CD4-positive, alpha-beta memory T cell (primary cell): ENCODE measurements at places on chromosomes 6 and 20.

GRCh38 chr6:27768556-27768955 is 143.6 kb downstream of the OR2B2 start:
- H3K36me3 ChIP-seq = no peaks in the 10 kb centered on the region
- no peak overlapping the region for H3K27ac ChIP-seq
- H3K27me3 ChIP-seq = no peaks in the 10 kb centered on the region
- DNase-seq = no peak
- H3K4me1 ChIP-seq = peaks cover 11% of the 10 kb centered on the region
- H3K4me3 ChIP-seq = no peak overlapping the region

DNA sequence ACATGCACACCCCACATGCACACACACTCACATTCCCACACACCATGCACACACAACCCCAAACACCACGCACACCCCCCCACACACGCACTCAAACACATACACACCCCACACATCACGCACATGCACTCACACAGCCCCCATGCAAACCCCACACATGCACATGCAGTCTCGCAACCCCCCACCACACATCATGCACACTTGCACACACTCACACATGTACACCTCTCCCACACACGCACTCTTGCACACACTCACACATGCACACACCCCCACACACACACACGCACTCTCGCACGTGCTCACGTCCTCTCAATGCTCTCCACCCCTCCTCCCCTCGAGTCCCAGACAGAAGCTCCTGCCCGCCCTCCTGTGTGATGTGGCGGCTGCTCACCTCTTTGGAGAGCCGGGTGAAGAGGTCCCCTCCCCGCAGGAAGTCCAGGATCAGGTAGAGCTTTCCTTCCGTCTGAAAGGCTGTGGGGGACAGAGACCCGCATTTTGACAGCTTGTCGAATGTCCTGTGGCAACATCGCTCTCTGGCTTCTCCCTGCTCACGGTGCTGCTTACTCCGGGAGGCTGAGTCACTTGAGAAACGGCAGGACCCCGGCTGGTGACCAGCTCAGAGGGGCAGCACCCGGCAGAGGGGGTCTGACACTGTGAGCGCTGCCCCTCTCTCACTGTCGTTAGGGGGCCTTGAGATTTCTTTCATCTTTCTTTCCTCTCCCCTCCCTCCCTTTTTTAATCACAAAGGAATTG is 78.5 kb downstream of the RAMACL start:
- peaks cover 8% of the 10 kb centered on the region for H3K4me1 ChIP-seq
- no peaks in the 10 kb centered on the region for H3K36me3 ChIP-seq
- H3K27ac ChIP-seq = no peak overlapping the region
- H3K27me3 ChIP-seq = no peaks in the 10 kb centered on the region

GRCh38 chr6:115668781-115669180 is 391.9 kb downstream of the FRK start:
- H3K4me1 ChIP-seq = no peaks in the 10 kb centered on the region
- no peak for DNase-seq
- H3K36me3 ChIP-seq = no peaks in the 10 kb centered on the region

DNA sequence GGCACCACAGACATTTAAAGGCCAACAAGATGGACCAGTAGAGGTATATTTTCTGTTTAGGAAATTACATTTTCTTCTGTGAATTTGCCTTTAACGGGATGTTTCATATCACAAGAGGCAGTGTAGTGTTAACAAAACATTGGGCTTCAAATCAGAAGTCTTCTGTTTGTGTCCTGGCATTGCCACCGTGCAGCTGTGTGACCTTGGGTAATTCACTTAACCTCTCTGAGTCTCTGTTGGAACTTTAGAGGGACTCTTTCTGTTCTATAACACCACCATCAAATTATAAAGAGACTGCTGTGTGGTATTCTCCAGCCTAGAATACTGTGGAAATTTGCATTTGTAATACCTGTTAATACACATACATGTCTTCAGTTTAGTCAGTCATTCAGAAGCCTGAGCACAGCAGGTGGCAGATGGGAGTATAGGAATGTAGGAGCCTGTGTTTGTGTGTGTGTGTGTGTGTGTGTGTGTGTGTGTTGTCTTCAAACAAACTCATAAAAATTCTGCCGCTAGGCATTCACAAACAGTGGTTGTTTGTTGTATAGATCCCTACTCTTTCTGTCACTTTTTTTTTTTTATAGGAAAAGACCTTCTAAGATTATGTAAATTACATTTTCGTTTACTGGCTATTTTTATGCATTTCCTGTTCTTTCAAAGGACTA is 22.6 kb downstream of the UST start:
- peaks cover 40% of the 10 kb centered on the region for H3K4me1 ChIP-seq
- H3K27me3 ChIP-seq = no peaks in the 10 kb centered on the region
- no peak overlapping the region for H3K4me3 ChIP-seq
- H3K27ac ChIP-seq = no peak overlapping the region

GRCh38 chr6:155187106-155187505 is 76.7 kb upstream of the CLDN20 start:
- no peaks in the 10 kb centered on the region for H3K27me3 ChIP-seq
- H3K27ac ChIP-seq = no peak overlapping the region
- no peaks in the 10 kb centered on the region for H3K36me3 ChIP-seq
- DNase-seq = no peak

DNA sequence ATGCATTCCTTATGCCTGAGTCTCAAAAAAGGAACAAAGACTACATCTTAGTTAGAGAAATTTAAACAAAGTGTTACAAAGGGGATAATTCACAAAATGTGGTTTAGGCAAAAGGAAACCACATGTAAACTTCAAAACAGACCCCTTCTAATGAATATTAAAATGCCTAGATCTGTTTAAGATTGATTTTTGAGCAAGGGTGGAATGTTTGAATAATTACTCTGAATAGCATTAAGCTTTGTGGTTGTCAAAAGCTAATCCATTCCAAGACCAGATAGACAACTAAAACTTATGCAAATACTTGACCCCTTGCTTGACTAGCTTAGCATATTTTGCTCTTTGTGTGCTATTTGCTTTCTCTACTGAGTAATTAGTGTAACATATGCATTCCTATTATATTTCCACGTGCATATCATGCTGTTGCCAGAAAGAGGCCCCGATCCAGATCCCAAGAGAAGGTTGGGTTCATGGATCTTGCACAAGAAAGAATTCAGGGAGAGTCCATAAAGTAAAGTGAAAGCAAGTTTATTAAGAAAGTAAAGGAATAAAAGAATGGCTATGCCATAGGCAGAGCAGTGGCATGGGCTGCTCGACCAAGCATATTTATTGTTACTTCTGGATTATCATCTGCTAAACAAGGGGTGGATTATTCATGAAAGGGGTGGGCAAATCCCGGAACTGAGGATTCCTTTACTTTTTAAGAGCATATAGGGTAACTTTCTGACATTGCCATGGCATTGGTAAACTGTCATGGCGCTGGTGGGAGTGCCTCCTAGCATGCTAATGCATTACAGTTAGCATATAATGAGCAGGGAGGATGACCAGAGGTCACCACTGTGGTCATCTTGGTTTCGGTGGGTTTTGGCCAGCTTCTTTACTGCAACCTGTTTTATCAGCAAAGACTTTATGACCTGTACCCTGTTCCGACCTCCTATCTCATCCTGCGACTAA is 1193.4 kb upstream of the EYS start:
- H3K4me3 ChIP-seq = no peak overlapping the region
- no peaks in the 10 kb centered on the region for H3K27me3 ChIP-seq
- no peaks in the 10 kb centered on the region for H3K4me1 ChIP-seq
- H3K27ac ChIP-seq = no peak overlapping the region

DNA sequence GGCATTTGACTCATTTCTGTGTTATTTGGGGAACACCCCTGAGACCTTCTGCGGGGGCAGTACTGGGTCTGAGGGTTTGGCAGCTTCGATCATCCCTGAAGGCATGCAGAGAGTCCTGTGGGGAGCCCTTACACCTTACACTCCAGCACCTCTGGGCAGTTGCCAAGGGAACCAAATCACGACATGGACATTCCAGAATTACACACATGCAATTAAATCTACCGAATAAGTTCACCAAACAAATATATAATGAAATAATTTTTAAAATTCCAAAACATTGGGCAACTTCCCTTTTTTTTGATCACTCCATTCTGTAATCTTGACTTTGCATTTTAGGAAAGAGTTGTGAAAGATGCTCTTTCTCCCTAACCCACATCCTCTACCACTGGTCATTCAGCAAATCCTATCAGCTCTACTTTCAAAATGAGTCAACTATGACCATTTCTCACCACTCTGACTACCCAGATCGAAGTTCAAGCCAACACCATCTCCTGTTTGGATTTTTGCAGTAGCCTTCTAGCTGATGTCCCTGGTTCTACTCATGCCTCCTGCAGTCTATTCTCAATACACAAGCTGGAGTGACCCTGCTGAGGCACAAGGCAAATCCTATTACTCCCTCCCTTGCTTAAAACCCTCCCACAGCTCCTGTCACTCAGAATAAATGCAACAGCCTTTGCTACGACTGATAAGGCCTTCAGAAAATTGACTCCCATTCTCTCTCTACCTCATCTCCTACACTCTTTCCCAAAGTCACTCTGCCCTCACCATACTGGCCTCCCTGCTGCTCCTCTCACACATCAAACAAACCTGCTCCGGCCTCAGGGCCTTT is 533.3 kb downstream of the HACE1 start:
- no peak overlapping the region for H3K4me3 ChIP-seq
- H3K36me3 ChIP-seq = no peaks in the 10 kb centered on the region
- no peaks in the 10 kb centered on the region for H3K4me1 ChIP-seq

DNA sequence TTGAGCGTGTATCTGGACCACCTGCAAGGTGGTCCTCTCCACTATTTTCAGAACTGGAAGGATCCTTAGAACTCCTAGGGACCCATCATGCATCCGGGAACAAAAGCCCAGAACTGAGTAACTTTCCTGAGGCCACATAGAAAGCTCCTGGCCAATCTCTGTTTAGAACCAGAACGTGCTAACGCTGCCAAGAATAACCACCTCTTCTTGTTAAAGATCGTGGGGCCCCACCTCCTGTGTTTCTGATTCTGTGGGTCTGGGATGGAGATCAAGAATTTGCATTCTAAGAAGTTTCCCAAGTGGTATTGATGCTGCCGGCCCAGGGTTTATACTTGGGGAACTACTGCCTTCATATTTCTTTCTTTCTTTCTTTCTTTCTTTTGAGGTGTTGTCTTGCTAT is 13.3 kb downstream of the CD40 start:
- no peaks in the 10 kb centered on the region for H3K4me1 ChIP-seq
- no peak overlapping the region for H3K27ac ChIP-seq
- no peaks in the 10 kb centered on the region for H3K27me3 ChIP-seq
- no peaks in the 10 kb centered on the region for H3K36me3 ChIP-seq
- no peak overlapping the region for H3K4me3 ChIP-seq

DNA sequence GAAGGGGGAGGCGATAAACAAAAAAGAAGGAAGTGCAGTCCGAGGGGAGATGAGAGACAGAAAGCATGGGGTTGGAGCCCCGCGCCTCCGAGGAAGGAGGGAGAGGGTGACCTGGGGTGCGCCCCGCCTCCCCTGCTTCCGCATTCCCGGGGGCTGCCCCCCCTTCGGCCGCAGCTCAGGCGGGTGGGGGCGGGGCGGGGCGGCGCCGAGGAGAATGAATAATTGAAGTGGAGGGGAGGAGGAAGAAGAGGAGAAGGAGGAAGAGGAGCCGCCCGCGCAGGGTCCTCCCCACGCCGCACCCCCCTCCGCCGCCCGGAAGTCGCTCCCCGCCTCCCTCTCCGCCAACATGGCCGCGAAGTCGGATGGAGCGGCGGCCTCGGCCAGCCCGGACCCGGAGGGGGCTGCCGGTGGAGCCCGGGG is at the start of gene XKR7:
Gene XKR7 (plus strand): TSS at position 322 of the 420 bp plus-strand sequence. CDS start 25 bp downstream, at position 347.
- peaks cover 20% of the 10 kb centered on the region for H3K27me3 ChIP-seq
- H3K36me3 ChIP-seq = no peaks in the 10 kb centered on the region
- no peak for DNase-seq
- H3K4me3 ChIP-seq = no peak within 1 kb of the TSS
- H3K4me1 ChIP-seq = no peaks in the 10 kb centered on the region

GRCh38 chr20:57698116-57698866 is 11.5 kb downstream of the PMEPA1 start:
- peaks cover 10% of the 10 kb centered on the region for H3K4me1 ChIP-seq
- no peaks in the 10 kb centered on the region for H3K36me3 ChIP-seq
- no peak overlapping the region for H3K27ac ChIP-seq
- no peaks in the 10 kb centered on the region for H3K27me3 ChIP-seq
- H3K4me3 ChIP-seq = no peak overlapping the region

DNA sequence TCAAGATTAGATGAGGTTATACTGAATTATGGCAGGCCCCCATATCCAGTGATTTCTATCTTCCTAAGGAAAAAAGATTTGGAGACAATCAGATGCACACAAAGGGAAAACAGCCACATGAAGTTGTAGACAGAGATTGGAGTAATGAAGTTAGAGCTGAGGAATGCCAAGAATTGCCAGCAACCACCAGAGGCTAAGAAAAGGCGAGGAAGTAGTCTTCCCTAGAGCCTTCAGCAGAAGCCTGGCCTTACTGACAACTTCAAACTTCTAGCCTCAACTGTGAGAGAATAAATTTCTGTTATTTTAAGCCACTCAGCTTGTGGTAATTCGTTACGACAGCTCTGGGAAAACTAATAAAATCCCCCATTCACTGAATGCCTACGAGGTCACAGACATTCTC is 473.9 kb downstream of the COL12A1 start:
- H3K4me1 ChIP-seq = no peaks in the 10 kb centered on the region
- H3K36me3 ChIP-seq = no peaks in the 10 kb centered on the region
- H3K27me3 ChIP-seq = no peaks in the 10 kb centered on the region
- DNase-seq = no peak
- H3K4me3 ChIP-seq = no peak overlapping the region
- no peak overlapping the region for H3K27ac ChIP-seq

DNA sequence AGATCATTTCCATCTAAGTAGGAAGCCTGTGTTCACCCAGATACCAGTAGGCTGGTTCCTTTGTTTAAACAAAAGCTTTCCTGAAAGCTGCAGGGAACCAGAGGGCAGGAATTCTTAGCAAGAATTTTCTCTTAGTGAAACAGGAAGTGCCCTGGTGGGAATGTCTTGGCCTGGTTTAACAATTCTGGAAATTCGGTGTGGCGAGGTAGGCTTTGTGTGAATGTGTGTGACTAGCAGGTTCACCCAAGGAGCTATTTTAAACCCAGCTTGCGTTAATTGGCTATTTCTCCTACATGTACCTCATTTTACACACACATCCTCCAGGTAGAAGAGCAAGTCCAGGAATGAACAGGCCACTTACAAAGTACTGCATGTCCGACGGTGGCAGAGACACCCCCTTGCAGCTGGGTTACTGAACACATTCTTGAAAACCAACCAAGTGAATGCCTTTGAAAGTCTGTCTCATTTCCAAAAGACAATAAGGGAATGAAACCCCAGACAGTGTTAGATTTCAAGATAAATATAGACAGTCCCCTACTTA is 64.6 kb downstream of the GFOD1 start:
- H3K27me3 ChIP-seq = no peaks in the 10 kb centered on the region
- H3K36me3 ChIP-seq = no peaks in the 10 kb centered on the region
- no peak overlapping the region for H3K4me3 ChIP-seq
- H3K27ac ChIP-seq = no peak overlapping the region
- peaks cover 5% of the 10 kb centered on the region for H3K4me1 ChIP-seq
- no peak for DNase-seq
